ENCODE measurements at places on chromosomes 12 and 14.

GRCh38 chr12:42283739-42284138 lies 42.2 kb downstream of the ZCRB1 start:
- no peak for DNase-seq

DNA sequence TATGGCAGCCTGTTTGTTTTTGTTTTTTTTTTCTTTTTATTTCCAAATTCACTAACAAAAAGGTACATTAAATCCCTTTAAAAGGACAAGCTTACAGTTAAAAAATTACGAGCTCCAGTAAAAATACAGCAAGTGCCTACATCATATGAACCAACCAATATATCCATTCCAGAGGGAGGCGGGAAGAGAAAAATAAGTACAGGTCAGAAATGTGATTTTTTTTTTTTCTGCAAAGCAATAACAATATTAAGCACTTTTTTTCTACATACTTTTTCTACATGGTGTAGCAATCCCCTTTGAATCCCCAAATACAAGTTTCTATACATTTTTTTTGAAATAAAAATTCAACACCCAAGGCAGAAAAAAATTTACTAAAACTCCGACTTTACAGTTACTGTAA lies 100.6 kb downstream of the BCL11B start:
- no peak for DNase-seq

DNA sequence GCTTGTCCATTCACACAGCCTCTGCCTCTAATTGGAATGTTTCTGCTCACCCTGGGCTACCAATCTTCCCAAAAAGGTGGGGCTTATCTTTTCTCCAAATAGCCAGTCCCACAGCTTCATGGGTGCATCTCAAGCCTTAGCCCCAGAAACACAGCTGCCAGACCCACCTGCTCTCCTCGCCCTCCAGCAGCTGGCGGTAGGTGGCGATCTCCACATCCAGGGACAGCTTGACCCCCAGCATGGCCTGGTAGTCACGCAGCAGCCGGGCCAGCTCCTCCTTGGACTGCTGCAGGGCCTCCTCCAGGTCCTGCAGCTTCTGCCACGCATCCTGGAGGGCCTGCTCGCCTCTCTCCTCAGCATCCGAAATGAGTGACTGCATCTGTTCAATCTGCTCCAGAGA lies 11.1 kb downstream of the KRT77 start:
- DNase-seq, result no peak

- DNase-seq, result peak; percentile 54
Observed at GRCh38 chr12:111773801-111774551, 7.2 kb downstream of the ALDH2 start.

GRCh38 chr12:15580431-15580830 lies 208.8 kb downstream of the EPS8 start:
- no peak for DNase-seq
